Fibroblast of villous mesenchyme (primary cell): ENCODE measurements at places on chromosomes 2 and 18. TPM values are rescaled to one million over a fixed set of nuclear protein-coding genes. Genes with fewer than 3 reads are reported as not detected.

The ADRA2B gene
- total RNA-seq: not detected in 2 replicates

The GPR39 gene
- total RNA-seq: 3.2 and 5.6 TPM in 2 replicates

The TMEM200C gene
- total RNA-seq: under 0.01 TPM in 1 of 2 replicates, not detected in the other

The MERTK gene
- total RNA-seq: under 0.01 TPM in 2 replicates

The RPRM gene
- not detected in 2 replicates for total RNA-seq

The AGXT gene
- total RNA-seq: not detected in 2 replicates

The FBXO15 gene
- 0.32 and 0.43 TPM in 2 replicates for total RNA-seq

The PNO1 gene
- total RNA-seq: 13.4 and 13.5 TPM in 2 replicates

The ATP6V1B1 gene
- total RNA-seq: 0.97 TPM in 1 of 2 replicates, not detected in the other

The TSPYL6 gene
- not detected in 2 replicates for total RNA-seq

The KCNS3 gene
- 3.0 and 7.4 TPM in 2 replicates for total RNA-seq

The TMEM247 gene
- 0.32 TPM in 1 of 2 replicates, not detected in the other for total RNA-seq

The ZBTB7C gene
- total RNA-seq: not detected in 2 replicates

The LRRTM4 gene
- not detected in 2 replicates for total RNA-seq

The CD226 gene
- 0.97 and 2.6 TPM in 2 replicates for total RNA-seq

The MEP1B gene
- under 0.01 and 0.64 TPM in 2 replicates for total RNA-seq

The SP140 gene
- 0.86 and 0.97 TPM in 2 replicates for total RNA-seq

The ANKRD23 gene
- 1.3 TPM in 2 replicates for total RNA-seq

The UBXN4 gene
- 66.7 and 96.3 TPM in 2 replicates for total RNA-seq

The NGEF gene
- under 0.01 and 0.86 TPM in 2 replicates for total RNA-seq

The ASXL2 gene
- total RNA-seq: 10.3 and 13.8 TPM in 2 replicates

The LYG2 gene
- total RNA-seq: not detected in 2 replicates

The GALNT13 gene
- total RNA-seq: 1.7 and 1.9 TPM in 2 replicates

The RANBP2 gene
- total RNA-seq: 71.8 and 92.0 TPM in 2 replicates

The RAX gene
- not detected in 2 replicates for total RNA-seq

The CAPN14 gene
- under 0.01 TPM in 2 replicates for total RNA-seq

The NTSR2 gene
- total RNA-seq: not detected in 2 replicates

The PAX3 gene
- not detected in 2 replicates for total RNA-seq

The DSG1 gene
- not detected in 2 replicates for total RNA-seq

The GKN1 gene
- total RNA-seq: under 0.01 and 0.32 TPM in 2 replicates

The INHBB gene
- under 0.01 TPM in 2 replicates for total RNA-seq

The RNF152 gene
- total RNA-seq: 11.7 and 17.4 TPM in 2 replicates

The ARHGAP25 gene
- 3.0 and 3.5 TPM in 2 replicates for total RNA-seq

The OR6B3 gene
- not detected in 2 replicates for total RNA-seq

The HDAC4 gene
- 19.6 and 20.3 TPM in 2 replicates for total RNA-seq

The PPP4R3B gene
- 34.1 and 47.5 TPM in 2 replicates for total RNA-seq

The FBXO48 gene
- total RNA-seq: 0.32 and 0.86 TPM in 2 replicates

The PCARE gene
- total RNA-seq: not detected in 2 replicates

The NT5DC4 gene
- total RNA-seq: not detected in 2 replicates

The IL1A gene
- total RNA-seq: 0.32 and 0.43 TPM in 2 replicates

The TTN gene
- total RNA-seq: under 0.01 TPM in 2 replicates

The DSC1 gene
- not detected in 2 replicates for total RNA-seq

The CLEC4F gene
- total RNA-seq: not detected in 2 replicates

The CCDC74B gene
- total RNA-seq: 4.2 and 4.3 TPM in 2 replicates

The FHOD3 gene
- 5.2 TPM in 2 replicates for total RNA-seq

The SH3RF3 gene
- total RNA-seq: 11.9 and 13.4 TPM in 2 replicates

The RMDN2 gene
- total RNA-seq: 5.8 and 9.5 TPM in 2 replicates

The SIX2 gene
- under 0.01 TPM in 1 of 2 replicates, not detected in the other for total RNA-seq

The RSAD2 gene
- 0.64 and 1.3 TPM in 2 replicates for total RNA-seq

The TMEM169 gene
- total RNA-seq: 0.32 and 0.43 TPM in 2 replicates

The STON1 gene
- total RNA-seq: 15.5 and 25.0 TPM in 2 replicates

The COLEC11 gene
- 0.43 and 1.6 TPM in 2 replicates for total RNA-seq

The REL gene
- total RNA-seq: 6.4 and 7.3 TPM in 2 replicates

The BARD1 gene
- total RNA-seq: 25.8 and 41.0 TPM in 2 replicates

The SUPT7L gene
- total RNA-seq: 36.1 and 38.4 TPM in 2 replicates

The TTR gene
- not detected in 2 replicates for total RNA-seq
